ENCODE measurements at places on chromosomes 3 and 15.
A peak's percentile ranks its signal among the peaks of the same experiment; 100 is the strongest.

GRCh38 chr15:24766511-24767133 is 91.0 kb downstream of the NPAP1 start:
- no peak for DNase-seq

DNA sequence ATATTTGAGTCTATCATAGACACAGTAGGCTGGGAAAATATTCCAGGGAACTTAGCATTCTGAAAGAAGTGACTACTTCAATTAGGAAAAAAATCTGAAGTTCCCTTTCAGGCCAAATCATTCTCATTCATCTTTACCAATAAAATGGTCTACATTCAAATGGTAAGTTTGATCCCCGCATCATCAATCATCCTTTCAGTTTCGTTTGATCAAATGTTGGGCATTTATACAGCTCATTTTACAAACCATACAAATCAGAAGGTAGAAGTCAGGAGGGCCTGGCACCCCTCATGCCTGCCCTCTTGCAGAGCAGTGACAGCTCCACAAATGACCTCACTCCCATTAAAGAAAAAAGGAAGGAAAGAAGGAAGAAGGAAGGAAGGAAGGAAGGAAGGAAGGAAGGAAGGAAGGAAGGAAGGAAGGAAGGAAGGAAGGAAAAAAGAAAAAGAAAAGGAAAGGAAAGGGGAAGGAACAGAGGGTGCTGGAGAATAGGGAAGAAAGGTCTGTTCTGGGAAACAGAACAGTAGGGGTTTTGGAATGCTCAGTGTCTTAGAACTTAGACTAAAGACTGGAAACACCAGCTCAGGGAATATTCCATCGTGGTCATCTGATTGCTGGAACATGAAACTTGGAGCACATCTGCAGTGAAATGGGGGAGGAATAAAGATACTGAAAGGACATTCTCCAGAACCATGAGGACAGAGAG is 86.1 kb downstream of the XXYLT1 start:
- no peak for DNase-seq

DNA sequence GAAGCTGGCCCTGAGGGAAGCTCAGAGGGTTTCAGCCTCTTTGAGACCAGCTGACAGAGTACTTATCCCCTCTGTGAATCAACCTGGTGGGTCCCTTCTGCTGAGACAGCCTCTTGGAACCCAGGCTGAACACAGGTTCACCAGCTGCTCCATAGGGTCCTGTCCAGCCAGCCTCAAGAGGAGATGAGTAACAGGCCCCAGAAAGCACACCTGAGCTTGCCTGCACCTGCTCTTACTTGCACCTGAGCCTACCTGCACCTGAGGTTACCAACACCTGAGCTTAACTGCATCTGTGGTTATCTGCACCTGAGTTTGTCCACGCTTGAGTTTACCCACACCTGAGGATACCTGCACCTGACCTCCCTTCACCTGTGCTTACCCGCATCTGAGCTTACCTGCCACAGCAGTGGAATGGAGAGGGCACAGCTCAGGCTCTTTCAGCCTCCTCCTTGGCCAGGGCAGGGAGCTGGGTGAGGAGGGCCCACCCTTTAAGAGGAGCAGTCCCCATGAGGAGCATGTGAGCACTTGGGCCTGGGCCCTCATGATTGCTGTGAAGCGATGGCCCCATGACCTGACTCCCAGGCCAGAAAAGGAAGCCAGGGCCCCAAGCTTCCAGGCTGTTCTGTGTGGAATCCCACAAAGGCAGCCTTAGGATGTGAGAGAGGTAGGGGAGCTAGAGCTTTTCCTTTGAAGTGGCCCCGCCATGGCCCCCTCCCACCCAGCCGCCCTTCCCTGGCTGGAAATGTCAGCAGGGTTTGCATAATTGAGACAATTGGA is at the start of gene TRPM1:
Gene TRPM1, minus strand, starts transcription at position 464 of the 777 bp plus-strand sequence. CDS start 20,370 bp downstream, outside the sequence.
- no peak for DNase-seq

DNA sequence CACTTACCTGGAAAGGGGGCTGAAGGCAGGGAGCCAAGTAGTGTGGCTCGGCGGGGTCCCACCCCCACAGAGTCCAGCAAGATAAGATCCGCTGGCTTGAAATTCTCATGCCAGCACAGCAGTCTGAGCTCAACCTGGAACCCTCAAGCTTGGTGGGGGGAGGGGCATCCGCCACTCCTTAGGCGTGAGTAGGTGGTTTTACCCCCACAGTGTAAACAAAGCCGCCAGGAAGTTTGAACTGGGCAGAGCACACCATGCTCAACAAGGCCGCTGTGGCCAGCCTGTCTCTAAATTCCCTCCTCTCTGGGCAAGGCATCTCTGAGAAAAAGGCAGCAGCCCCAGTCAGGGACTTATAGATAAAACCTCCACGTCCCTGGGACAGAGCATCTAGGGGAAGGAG is 156.3 kb downstream of the KBTBD8 start:
- DNase-seq, result no peak

DNA sequence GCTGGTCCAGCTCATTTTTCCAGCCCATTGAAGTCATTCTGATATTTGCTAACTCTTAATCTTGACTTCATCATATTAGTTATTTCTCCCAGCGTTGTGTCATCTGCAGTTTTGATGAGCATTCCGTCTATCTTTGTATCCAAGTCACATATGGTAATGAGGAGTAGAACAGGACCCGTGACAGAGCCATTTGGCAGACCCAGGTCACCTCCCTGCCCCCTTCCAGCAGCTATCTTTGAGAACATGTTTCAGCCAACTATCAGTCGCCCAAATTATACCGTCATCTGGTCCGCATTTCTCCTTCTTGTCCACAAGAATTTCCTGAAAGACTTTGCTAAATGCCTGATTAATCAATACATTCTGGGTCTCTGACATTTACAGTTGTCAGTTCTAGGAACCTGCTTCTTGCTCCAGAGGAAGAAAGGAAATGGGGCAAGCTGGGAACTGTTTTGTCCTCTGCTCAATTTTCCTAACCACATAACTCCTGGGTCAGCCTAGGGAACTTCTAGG is 347.1 kb upstream of the NR2E3 start:
- DNase-seq, result no peak

DNA sequence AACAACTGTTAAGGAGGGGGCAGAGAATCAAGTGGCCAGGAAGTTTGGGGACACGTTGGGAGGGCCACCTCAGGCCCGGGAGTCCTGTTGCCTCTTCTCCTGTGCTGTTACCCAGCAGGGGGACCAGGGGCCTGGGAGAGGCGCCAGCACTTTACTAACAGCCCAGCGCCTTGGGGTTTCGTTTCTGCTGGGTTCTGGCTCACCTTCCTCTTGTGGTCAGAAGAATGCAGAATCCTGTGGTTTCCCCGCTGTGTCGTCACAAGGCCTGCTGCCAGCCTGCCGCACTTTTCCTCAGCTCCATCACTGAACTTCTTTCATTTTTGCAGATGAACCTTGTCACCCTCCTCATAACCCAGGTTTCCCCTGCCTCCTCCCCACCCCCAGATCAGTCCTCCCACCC is 67.7 kb downstream of the SLC30A4 start:
- DNase-seq, result peak; percentile 32

GRCh38 chr3:193812078-193812725 is 219.2 kb downstream of the OPA1 start:
- no peak for DNase-seq

DNA sequence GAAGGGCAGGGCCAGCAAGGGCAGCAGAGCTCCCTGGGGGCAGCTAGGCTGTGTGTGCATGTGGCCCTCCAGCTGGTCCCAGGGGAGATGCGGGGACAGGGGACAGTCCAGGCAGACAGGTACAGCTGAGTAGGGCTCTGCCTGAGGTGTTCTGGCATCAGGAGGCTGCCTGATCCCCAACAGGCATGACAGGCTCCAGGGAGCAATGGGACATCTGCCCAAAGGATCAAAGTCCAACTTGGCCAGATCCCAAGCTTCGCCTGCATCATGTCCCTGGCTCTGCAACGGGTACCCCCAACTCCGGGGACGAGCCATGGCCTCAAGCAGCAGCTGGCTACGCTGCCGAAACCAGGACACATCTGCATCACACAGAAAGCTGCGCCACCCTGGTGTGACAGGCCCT is 21.8 kb downstream of the ATRIP start:
- no peak for DNase-seq

DNA sequence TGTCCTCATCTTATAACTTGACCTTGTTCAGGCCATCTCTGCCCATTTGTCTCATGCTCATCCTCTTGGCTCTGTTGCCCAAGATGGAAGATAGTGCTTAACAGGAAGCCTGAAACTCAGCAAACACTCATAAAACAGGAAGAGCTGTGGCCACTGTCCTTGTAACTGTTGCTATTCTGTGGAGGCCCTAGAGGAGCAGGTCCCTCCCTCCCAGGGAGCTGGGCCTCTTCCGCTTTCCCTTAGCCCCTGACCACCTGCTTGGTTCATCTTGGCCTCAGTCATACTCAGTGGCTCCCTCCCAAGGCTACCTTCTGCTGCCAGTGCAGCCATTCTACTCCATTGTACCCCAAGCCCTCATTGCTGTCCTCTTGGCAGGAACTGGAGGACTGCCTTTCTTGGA is 3.5 kb downstream of the MAPKAPK3 start:
- DNase-seq, result no peak

DNA sequence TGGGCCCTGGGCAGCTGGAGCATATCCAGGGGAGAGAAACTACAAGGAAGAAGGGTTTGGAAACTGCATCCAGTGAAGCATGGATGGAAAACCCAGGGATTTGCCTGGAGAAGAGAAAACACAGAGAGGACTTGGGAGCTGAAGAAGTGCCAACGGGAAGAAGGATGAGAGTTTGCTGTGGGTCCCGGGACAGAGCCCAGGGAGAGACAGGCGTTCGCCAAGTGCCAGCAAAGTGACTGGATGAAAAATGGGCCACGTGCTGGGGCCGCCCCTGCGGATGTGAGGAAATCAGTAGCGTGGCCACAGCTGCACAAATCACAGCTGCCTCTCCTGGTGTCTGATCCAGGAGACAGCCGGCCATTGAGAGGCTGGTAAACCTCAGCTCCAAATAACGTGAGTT is 70.4 kb downstream of the HES1 start:
- DNase-seq, result no peak

- DNase-seq, result no peak
Observed at GRCh38 chr3:70120357-70120966, 120.9 kb downstream of the SAMMSON start.

DNA sequence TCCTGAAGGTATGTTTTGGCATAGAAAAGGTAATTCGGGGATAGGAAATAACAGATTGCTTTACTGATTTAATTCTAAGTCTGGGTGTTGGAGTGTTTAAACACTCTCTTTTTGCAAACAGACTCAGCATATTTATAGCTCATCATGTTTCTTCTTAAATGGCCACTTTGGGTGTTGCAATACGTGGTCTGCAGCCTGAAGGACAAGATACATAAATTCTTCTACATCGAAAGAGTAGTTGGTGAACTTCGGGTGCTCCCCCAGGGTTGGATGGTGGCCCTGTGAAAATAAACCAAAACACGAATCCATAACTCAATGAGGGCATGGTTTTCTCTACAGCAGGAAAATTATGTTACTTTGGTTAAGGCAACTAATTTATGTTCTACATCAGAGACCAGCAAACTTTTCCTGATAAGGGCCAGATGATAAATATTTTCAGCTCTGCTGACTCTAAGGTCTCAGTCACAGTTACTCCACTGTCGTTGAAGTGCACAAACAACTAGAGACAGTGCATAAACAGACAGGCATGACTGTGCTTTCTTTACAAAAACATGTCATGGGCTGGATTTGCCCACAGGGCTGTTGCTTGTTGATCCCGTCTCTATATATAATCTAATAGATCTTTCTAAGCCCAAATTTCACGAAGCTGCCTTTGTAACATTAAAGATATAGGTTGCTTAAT is 35.9 kb downstream of the EOGT start:
- DNase-seq, result no peak

DNA sequence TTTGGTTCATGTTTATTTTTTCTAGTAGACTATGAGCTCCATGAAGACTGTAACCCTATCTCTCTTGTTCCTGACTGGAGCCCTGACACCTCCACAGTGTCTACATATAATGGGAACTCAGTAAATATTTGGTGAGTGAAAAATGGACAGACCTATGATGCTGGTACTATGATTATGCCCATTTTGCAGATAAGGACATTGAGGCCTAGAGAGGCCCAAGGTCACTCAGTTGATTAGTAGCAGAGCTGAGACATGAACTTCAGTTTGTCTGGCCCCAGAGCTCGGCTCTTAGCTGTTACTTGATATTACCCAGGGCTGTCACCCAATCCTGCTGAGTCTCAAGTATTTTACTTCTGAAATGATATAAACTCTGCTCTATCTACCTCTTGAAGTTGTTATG is 5.5 kb downstream of the EFCAB12 start:
- DNase-seq, result no peak

Data from NCI-H2107 (cell line).